ENCODE measurements at places on chromosomes 1 and 21.

- DNase-seq: no peak
Measured at GRCh38 chr1:93980320-93981273, 71.4 kb upstream of the GCLM start.

- no peak for DNase-seq
Measured at GRCh38 chr1:119667173-119667572, 19.1 kb upstream of the ZNF697 start.

- no peak for DNase-seq
Measured at GRCh38 chr1:201556841-201557571, 18.1 kb downstream of the NAV1 start.

GRCh38 chr1:213938776-213939175 is 49.0 kb upstream of the PROX1 start:
- no peak for DNase-seq

DNA sequence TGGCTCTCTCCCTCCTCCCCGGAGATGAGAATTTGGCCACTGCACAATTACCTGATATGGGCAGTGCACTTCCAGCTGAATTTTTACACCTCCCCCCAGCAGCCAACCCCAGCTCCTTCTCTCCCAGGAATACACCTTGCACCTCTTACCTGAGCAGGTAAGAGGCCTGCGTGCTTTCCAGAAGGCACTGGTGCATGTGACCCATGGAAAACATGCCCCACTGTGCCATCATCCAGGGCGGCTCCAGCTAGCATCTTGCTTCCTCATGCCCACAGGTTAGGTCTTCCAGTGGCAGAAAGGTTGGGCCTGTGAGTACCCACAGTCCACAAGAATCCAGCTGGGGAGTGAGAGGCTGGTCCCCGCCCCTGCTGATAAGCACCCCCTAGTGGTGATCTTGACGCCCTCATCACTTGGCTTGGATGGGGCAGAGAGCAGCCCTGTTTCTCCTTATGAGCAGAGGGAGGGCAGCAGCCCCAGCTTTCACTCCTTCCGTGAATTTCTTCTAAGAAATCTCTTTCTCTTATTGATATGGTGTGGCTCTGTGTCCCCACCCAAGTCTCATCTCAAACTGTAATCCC is 57.8 kb downstream of the EDARADD start:
- DNase-seq: no peak

DNA sequence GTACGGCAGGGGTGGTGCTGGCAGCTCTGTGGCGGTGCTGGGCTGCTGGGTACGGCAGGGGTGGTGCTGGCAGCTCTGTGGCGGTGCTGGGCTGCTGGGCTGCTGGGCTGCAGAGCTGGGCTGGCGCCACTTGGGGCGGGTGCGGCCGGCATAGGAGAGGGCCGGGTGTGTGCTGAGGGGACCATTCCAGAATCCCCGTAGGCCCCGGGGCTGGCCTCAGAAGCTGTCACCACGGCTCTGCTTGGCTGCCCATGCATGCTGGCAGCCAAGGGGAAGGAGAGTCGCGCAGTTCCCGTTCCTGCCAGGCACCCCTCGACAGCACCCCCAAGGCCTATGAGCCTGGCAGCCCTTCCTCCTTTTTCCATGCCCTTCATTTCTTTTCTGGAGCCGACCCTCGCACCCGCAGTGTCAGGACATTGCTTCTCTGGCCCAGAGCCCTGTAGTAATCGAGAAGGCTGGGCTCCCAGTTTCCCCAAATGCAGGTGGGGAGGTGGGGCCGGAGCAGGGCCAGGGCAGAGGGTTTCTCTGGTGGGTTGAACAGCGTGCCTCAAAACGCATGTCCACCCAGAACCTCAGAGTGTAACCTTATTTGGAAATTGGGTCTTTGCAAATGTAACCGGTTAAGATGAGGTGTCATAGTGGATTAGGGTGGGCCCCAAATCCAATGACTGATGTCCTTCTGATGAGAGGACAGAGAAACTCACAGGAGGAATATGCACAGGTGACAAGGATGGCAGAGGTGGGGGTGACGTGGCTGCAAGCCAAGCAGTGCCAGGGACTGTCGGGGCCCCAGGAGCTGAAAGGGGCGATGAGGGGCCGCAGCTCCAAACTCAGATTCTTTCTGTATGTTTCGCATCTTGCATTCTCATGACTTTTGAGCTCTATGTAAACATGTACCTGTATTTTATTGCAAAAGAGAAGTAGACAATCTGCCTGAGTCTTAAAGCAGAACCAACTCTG is 71.0 kb upstream of the ACTRT2 start:
- no peak for DNase-seq

DNA sequence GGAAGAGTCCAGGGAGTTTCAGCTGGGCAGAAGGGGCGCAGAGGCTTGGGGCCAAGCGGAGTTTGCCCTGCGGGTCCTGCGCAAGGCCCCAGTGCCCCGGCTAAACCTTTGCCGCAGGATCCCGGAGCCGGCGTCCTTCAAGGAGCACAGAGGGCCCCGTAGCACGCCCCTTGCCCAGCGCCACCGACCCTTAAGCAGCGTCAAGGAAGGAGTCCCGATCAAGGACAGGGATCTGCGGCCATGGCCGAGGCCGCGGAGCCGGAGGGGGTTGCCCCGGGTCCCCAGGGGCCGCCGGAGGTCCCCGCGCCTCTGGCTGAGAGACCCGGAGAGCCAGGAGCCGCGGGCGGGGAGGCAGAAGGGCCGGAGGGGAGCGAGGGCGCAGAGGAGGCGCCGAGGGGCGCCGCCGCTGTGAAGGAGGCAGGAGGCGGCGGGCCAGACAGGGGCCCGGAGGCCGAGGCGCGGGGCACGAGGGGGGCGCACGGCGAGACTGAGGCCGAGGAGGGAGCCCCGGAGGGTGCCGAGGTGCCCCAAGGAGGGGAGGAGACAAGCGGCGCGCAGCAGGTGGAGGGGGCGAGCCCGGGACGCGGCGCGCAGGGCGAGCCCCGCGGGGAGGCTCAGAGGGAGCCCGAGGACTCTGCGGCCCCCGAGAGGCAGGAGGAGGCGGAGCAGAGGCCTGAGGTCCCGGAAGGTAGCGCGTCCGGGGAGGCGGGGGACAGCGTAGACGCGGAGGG is 520 bp downstream of the CLIC6 start:
- DNase-seq: no peak

DNA sequence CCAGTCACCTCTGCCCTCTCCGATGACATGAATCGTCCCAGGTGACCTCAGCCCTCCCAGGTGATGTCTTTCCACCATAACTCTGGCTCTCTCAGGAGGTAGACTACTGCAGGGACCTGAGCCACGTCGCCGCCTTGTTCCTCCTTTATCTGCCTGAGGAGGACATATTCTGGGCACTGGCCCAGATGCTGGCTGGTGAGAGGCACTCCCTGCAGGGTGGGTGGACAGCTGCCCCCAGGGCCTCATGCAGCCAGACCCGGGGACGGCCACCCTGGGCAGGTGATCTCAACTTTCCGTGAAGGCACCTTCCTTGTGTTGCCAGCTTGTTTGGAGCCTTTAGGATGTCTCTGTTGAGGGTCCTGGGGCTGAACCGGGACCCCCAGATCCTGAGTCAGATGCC is 13.9 kb upstream of the ZBTB17 start:
- DNase-seq: no peak

Data from NCI-H774 (cell line).